ENCODE measurements at places on chromosomes 7 and 10.
A peak's percentile ranks its signal among the peaks of the same experiment; 100 is the strongest.

DNA sequence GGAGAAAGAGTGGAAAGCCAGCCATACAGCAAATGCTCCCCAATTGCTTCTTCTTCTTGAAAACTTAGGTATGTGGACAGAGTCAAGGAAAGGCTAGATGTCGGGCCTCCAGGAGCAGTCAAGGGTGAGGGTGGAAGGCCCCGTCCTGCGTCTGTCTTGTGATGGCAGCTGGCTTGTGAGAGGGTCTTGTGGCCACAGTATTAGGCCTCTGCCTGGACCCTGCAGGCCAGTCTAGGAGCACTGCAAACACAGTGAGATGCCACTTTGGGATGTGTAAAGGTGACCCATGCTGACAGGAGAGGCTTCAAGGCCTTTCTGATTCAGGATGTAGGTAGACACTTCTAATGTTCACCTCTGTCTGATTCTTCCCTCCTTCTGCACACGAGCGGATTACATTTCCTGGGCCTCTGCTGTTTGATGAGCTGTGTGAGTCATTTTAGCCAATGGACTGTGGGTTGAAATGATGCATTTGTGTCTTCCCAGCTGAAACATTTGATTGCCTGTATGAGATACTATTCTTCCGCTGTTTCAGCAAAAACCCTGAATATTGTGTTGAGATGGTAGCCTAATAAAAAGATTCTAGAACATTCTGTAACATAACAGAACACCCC, 135.4 kb downstream of the EMX2 start:
- no peak for DNase-seq

DNA sequence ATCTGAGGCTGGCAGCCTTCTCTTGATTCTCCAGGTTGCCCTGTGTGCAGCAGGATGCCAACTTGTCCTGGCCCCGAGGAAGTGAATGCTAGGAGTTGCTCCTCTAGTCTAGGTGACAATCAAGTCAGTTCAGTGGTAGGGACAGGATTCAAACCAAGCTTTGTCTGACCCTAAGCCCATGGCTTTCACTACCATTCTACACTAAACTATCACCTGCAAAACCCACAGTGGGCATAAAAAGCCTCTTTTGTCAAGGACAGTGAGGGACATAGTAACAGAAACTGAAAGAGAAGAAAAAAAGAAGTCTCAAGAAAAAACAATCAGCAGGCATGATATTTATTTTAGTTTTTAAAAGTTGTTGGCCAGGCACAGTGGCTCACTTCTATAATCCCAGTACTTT, 33.5 kb downstream of the KCNMA1 start:
- no peak for DNase-seq

GRCh38 chr7:155001756-155002410, 1.0 kb downstream of the PAXIP1 start:
- DNase-seq, result peak; percentile 22

DNA sequence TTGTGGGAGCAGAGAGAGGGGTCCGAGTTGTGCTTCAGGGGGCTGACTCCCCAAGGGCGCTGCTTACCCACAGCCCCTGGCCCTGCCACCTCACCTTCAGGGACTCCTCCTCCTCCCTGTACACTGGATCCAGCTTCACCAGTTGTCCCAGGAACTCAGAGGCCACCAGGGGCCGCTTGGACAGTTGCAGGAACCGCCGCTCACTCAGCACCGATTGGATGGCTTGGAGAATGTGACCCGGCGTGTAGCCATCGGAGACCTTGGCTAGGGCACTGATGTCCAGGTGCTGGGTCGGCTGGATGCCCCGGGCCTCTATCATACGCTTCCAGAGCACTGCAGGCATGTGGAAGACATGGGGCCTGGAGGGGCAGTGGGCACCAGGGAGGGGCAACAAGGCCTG, 4.5 kb upstream of the ASB10 start:
- no peak for DNase-seq

GRCh38 chr10:541750-542371, 147.6 kb downstream of the DIP2C start:
- no peak for DNase-seq
